ENCODE measurements at places on chromosomes 11 and 22. TPM values are rescaled to one million over a fixed set of nuclear protein-coding genes. Genes with fewer than 3 reads are reported as not detected.
A peak's percentile ranks its signal among the peaks of the same experiment; 100 is the strongest.

- no peaks in the 10 kb centered on the region for H3K4me1 ChIP-seq
- H3K27me3 ChIP-seq = peaks cover 9% of the 10 kb centered on the region
- no peak for DNase-seq
- no peak overlapping the region for H3K4me3 ChIP-seq
- H3K27ac ChIP-seq = no peak overlapping the region
Measured at GRCh38 chr22:25933158-25933788, 191.3 kb downstream of the MYO18B start.

DNA sequence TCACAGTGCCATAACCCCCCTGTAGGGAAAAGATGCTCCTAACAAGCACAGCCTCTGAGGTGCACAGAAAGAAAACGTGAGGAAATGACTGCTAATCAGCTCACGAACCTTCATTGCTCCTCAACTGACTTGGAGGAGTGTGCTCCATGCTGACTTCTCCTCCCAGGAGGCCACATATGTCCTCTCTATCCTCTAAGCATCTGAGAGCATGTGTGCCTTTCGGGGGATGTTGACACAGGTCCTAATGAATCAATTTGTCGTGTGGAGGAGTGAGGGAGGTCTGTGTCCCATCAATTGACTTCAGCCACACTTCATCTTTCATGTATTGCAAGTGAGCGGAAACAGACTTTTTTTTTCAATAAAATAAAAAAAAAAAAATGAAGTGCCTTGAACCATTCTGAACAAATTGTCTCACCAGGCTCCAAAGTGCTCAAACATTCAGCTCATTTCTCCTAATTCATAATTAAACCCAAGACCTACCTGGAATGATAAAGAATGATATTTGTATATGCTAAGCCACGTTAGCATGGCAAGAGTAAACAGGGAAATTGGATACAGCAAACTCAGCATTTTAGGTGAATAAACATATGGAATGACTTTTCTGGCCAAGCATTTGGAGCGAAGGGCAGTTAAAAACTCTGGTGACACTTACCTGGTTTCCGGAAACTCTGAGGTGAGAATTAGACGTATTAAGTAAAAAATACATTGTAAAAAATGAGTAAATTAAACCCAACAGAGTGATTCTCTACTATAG lies 317.6 kb upstream of the FAT3 start:
- DNase-seq = no peak
- H3K4me3 ChIP-seq = no peak overlapping the region
- no peak overlapping the region for H3K27ac ChIP-seq
- H3K27me3 ChIP-seq = no peaks in the 10 kb centered on the region

DNA sequence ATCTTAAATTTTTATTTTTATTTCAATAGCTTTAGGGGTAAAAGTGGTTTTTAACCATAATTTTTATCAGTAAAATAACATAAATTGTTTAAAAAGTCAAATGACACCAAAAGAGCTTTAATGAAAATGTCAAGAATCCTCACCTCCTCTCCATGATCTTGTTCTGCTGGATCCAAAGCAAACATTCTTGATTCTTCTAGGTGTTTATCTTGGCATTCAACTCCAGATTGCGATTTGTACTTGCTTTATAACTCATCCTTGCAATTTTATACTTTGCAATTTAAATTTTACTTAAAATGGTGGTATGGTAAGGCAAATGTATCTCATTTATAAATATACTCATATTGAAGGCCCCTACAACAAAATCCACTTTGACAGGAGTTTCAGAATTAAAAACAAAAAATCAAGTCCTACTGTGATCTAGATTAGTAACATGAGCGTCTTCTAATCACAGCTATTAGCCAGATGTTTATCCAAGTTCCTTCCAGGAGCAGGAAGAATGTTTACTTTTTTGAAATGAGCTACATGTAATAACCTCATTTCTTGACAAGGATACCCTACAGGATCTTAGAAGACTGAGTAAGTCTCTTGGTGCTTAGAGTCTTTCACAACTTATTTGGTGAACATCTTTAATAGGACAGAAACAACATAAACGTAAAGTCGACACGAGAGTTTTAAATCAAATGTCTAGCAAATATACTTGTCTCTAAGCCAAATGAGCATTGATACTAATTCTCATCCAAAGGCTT lies 72.4 kb upstream of the CARD18 start:
- H3K4me3 ChIP-seq = no peak overlapping the region

DNA sequence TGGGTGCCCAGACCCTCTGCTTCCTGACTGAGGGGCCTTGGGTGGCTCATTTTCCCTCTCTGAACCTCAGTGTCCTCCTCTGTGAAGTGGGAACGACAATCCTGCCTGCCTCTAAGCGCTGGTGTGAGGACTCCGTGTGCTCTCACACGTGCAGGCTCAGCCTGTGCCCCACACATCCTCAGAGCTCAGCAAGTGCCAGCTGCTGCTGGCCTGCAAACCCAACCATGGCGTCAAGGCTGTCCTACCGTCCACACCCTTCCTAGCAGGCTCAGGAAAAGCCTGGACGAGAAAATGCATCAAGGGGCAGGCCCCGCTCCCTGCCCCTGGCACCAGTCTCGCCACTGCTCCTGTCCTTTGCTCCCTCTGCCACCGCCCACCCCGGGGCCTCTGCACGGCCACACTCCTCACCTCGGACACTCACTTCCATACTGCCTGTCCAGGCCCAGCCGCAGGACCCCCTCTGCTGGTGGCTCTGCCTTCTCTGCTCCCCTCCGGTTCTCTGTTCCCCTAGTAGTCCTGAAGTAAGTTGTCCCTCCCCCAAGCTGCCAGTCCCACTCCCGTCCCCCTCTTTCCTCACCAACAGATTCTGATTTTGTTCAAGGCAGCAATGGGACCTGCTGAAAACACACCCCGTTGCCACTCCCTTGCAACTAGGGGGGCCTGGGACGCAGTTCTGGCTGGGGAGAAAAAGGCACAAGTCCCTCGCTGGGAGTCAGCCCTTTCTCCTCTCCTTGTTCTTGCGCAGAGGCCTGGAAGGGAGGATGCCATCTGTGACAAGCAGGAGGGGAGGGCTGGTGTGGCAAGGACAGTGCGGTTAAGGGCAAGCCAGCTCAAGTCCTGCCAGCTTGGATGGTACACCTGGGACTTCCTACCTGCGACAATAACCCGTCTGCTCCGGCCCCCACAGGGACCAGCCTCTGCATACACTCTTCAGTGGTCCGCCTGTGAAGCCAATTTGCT lies 62.2 kb downstream of the ARFGAP3 start:
- no peak overlapping the region for H3K27ac ChIP-seq
- H3K4me1 ChIP-seq = no peaks in the 10 kb centered on the region
- peaks cover 7% of the 10 kb centered on the region for H3K36me3 ChIP-seq
- H3K27me3 ChIP-seq = no peaks in the 10 kb centered on the region

DNA sequence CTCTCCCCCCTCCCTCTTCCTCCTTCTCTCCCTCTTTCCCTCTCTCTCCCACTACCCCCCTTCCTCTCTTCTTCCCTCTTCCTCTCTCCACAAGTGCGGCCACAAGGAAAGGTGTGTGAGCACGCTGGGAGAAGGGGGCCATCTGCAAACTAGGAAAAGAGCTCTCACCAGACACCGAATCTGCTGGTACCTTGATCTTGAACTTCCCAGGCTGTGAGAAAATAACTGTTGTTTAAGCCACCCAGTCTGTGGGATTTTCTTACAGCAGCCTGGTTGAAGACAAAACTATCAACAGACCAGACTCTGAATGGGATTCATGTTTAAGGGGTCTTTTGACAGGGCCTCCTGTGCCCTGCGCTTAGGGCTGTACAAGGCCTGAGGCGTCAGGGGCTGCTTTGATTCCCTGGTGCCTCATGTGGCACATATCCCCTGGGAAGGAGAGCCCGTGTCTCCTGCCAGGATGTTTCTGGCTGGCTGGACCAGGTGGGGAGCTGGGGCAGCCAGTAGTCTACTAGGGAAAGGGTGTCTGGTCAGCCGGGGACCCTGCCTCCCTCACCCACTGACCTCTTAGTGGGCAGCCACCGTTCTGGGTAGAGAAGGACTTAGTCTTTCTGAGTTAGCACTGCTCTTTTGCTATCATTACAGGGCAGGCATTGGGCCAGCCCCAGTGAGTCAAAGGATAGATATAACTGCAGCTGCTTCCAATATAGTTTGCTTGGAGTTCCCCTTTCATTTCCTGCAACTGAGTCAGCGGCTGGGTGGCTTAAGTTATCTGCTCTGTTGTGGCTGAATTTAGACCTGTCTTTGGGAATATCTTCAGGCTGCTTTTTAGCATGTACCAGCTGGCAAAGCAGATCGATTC lies 6.2 kb downstream of the PANX1 start:
- no peaks in the 10 kb centered on the region for H3K27me3 ChIP-seq
- peak; percentile 74 for DNase-seq
- peak overlapping the region; percentile 47 for H3K27ac ChIP-seq
- no peak overlapping the region for H3K4me3 ChIP-seq
- H3K4me1 ChIP-seq = peaks cover 42% of the 10 kb centered on the region

GRCh38 chr11:24153337-24153736 lies 343.5 kb upstream of the LUZP2 start:
- no peak overlapping the region for H3K27ac ChIP-seq
- no peak for DNase-seq
- no peaks in the 10 kb centered on the region for H3K27me3 ChIP-seq
- no peaks in the 10 kb centered on the region for H3K36me3 ChIP-seq

DNA sequence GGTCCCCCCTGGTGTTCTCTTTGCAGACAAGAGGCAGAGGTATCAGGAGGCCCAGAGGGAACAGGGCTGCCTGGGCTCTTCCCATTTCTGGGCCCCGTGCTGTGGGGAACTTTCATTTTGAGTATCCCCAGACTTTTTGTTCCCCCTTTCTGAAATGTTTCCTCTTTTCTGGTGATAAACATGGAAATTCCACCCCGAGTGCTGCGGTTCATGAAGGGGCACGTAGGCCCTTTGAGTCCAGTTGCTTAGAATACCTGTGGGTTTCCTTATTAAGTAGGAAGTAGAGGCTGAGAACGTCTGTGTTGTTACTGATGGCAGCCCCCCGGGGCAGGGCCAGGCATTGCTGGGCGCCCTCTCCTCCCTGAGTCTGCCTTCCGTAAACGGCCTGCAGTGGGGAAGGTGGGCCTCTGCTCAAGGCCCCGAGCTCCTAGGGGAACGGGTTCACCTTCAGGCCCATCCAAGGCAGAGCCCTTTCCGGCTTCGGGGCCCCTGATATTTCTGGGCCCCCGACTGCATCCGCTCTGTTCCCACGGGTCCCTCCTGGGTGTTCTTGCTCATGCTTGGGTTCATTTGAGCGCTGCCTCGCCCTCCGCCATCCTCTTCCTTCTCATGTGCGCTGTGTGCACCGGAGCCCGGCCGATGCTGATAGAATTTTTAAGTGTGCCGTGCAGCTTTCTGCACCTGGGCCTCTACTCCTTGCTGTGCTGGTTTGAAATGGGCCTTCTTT lies 12.0 kb downstream of the TBC1D22A start:
- peak overlapping the region; percentile 63 for H3K4me3 ChIP-seq
- DNase-seq = peak; percentile 53

DNA sequence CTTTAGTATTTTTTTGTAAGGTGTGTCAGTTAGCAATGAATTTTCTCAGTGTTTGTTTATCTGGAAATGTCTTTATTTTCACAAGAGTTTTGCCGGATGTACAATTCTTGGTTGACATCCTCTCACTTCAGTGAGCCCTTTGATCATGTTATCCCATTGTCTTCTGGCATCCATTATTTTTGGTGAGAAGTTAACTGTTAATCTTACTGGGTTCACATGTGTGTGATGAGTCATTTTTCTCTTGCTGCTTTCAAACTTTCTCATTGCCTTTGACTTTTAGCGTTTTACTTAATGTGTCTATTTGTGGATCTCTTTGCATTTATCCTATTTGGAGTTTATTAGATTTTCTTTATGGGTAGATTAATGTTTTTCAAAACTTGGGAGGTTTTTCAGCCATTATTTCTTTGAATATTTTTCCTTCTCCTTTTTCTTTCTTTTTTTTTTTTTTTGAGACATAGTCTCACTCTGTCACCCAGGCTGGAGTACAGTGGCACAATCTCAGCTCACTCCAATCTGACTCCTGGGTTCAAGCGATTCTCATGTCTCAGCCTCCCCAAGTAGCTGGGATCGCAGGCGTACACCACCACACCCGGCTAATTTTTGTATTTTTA lies 100.5 kb upstream of the RRM1 start:
- H3K36me3 ChIP-seq = peaks cover 31% of the 10 kb centered on the region
- peaks cover 50% of the 10 kb centered on the region for H3K4me1 ChIP-seq
- no peak overlapping the region for H3K4me3 ChIP-seq
- DNase-seq = no peak

GRCh38 chr11:3738241-3738640 lies 59.1 kb downstream of the NUP98 start:
- no peaks in the 10 kb centered on the region for H3K4me1 ChIP-seq
- no peak overlapping the region for H3K27ac ChIP-seq
- H3K36me3 ChIP-seq = peaks cover 25% of the 10 kb centered on the region
- no peak overlapping the region for H3K4me3 ChIP-seq
- DNase-seq = no peak

GRCh38 chr11:92776676-92777075 lies 192.8 kb upstream of the MTNR1B start:
- no peak for DNase-seq
- H3K27me3 ChIP-seq = peaks cover 2% of the 10 kb centered on the region
- no peak overlapping the region for H3K4me3 ChIP-seq
- H3K27ac ChIP-seq = no peak overlapping the region

The DMC1 gene
- 20.1 TPM for total RNA-seq

The GAL3ST3 gene
- not detected for total RNA-seq

The FUT4 gene
- total RNA-seq = 3.6 TPM

The WNT7B gene
- total RNA-seq = not detected

The ABCG4 gene
- total RNA-seq = not detected

The FAM89B gene
- total RNA-seq = 25.3 TPM

Measured in activated CD4-positive, alpha-beta memory T cell treated with anti-CD3 and anti-CD28 coated beads for 36 hours (primary cell).